ENCODE measurements at places on chromosomes 5 and 9.

GRCh38 chr9:114777821-114778609 is 27.8 kb downstream of the TNFSF15 start:
- DNase-seq, result no peak

DNA sequence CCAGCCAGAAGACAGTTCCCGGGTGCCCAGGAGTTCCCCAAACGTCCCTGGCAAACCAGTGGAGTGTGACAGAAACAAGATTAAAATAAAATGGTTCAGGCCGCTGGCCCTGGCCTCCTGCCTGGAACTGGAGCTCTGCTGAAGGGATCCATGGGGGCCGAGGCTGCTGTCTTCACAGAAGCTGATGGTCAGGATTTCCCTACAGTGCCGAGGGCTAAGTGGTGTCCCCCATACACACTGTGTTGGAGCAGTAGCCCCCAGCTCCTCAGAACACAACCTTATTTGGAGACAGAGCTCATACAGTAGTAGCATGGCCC is 55.9 kb downstream of the MRPL36 start:
- no peak for DNase-seq

DNA sequence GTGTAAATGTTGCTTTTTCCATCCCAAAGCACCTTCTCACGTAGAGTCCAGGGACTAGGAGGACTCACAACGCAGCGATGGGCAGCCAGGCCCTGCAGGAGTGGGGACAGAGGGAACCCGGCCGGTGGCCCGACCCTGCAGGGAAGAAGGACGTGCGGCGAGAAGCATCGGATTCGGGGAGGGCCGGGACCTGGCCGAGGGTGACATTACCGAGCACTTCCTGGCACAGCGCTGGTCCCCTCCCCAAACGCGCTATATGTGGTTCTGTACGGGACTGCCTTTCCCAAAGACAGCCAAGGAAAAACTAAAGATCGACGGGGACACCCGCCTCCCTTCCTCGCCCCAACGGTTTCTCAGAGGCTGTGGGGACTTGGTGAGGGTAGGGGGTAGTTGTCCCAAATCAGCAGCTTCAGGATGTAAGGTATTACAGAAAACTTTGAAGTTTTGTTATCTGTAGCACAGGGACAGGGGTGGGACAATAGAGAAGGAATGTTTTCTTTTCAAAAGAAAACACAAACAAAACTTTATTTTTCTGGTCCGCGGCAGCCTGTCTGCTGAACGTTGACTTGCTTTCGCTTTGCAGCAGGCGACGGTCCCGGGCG is 887 bp upstream of the MAP3K1 start:
- DNase-seq, result no peak

- no peak for DNase-seq
These were observed 49.7 kb downstream of the POU4F3 start for GRCh38 chr5:146388386-146388785.

DNA sequence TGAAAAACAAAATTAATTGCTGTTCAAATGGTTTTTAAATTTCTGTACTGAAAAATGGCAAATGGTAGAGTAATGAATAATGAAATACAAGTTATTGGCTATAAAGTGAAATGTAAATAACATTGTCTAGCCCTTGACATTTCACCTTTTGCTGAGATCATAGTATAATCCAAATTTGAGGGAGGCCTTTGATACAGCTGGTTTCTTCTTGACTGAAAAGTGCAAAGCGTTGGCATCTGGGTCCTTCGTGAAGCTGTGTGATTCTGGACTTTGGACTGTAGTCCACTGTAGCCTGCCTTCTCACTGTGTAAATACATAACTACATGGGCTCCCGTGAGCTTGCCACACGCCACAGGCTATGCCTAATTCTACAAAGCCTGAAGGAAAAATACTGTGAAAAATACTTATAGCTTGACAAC is 52.3 kb downstream of the ARHGEF28 start:
- no peak for DNase-seq

GRCh38 chr5:59724482-59725391 is 168.8 kb downstream of the PDE4D start:
- DNase-seq, result no peak
